ENCODE measurements at places on chromosomes 1 and 21.

- H3K4me1 ChIP-seq = no peaks in the 10 kb centered on the region
- no peaks in the 10 kb centered on the region for H3K36me3 ChIP-seq
- H3K4me3 ChIP-seq = no peak overlapping the region
- H3K27ac ChIP-seq = no peak overlapping the region
- peak; percentile 60 for DNase-seq
- H3K27me3 ChIP-seq = peaks cover 7% of the 10 kb centered on the region
Measured at GRCh38 chr1:38076038-38076437, 29.4 kb upstream of the POU3F1 start.

DNA sequence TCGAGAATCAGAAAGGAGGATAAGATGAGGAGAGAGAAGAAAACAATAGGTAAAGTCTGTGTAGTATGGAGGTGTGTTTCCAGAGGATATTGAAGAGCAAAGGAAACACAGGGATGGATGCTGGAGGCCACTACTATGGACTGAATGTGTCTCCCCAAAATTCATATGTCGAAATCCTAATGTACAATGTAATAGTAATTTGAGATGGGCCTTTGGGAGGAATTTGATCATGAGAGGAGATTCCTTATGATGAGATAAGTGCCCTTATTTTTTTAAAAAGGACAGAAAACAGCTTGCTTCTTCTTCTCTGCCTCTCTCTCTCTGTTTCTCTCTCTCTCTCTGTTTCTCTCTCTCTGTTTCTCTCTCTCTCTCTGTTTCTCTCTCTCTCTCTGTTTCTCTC is 602.2 kb upstream of the ADAMTS5 start:
- no peak overlapping the region for H3K4me3 ChIP-seq
- no peaks in the 10 kb centered on the region for H3K27me3 ChIP-seq
- no peak for DNase-seq

DNA sequence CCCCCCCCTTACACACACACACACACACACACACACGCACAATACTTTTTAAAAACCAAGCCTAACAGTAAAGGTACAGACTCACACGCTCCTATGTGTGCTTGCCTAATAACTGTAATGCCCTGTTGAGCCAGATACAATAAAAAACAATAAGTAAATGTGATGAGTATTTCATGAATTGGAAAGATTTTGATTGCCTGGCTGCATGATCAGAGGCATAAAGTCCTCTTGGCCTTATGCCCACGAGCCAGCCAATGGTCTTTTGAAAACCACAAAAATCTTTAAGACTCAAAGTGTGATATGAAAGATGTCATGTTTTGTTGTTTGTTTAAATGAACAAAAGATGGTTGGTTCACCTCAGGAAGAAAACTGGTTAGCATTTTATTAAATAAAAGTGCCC is 441.9 kb upstream of the ZRANB2 start:
- no peaks in the 10 kb centered on the region for H3K27me3 ChIP-seq
- no peak overlapping the region for H3K27ac ChIP-seq
- DNase-seq = no peak
- no peak overlapping the region for H3K4me3 ChIP-seq
- H3K4me1 ChIP-seq = no peaks in the 10 kb centered on the region
- H3K36me3 ChIP-seq = no peaks in the 10 kb centered on the region

- H3K4me1 ChIP-seq = no peaks in the 10 kb centered on the region
- H3K4me3 ChIP-seq = no peak overlapping the region
- DNase-seq = peak; percentile 60
Measured at GRCh38 chr1:50279622-50280330, 143.5 kb downstream of the DMRTA2 start.

GRCh38 chr1:179121159-179121938 is 39.5 kb downstream of the TOR3A start:
- H3K4me1 ChIP-seq = peaks cover 6% of the 10 kb centered on the region
- no peaks in the 10 kb centered on the region for H3K27me3 ChIP-seq
- no peak overlapping the region for H3K27ac ChIP-seq
- peaks cover 22% of the 10 kb centered on the region for H3K36me3 ChIP-seq
- peak; percentile 83 for DNase-seq
- no peak overlapping the region for H3K4me3 ChIP-seq

DNA sequence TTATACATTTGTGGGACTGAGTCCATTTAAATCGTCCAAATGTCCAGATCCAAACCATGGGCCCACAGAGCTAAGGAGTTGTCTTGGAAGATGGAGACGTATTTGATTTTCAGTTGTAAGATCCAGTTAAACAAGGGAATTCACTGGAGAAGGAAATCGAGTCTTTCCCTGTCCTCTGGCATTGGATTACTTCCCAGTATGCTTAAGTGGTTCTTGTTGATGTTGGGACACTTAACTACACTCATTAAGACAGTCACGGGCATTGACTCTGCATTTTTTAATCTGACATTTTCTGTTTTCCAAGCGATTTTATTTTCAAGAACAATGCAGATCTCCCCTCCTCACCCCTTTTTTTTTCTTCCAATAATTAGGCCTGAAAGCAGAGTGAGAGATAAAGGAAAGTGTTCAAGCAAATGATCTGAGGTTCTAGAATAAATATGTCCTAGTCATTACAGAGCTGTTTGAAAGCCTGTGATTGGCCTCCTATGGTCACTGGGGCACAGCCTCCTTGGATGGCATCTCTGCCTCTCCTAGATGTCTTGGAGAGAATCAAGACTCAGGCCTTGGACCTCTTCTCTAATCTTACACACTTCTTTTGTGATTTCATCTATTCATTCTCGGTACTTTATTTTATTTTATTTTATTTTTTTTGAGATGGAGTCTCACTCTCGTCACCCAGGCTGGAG is 48.9 kb downstream of the CD247 start:
- H3K27ac ChIP-seq = no peak overlapping the region
- H3K36me3 ChIP-seq = peaks cover 40% of the 10 kb centered on the region
- peaks cover 57% of the 10 kb centered on the region for H3K4me1 ChIP-seq
- DNase-seq = no peak

- H3K36me3 ChIP-seq = no peaks in the 10 kb centered on the region
- no peaks in the 10 kb centered on the region for H3K27me3 ChIP-seq
Measured at GRCh38 chr1:57217905-57218304, 206.0 kb downstream of the DAB1 start.

DNA sequence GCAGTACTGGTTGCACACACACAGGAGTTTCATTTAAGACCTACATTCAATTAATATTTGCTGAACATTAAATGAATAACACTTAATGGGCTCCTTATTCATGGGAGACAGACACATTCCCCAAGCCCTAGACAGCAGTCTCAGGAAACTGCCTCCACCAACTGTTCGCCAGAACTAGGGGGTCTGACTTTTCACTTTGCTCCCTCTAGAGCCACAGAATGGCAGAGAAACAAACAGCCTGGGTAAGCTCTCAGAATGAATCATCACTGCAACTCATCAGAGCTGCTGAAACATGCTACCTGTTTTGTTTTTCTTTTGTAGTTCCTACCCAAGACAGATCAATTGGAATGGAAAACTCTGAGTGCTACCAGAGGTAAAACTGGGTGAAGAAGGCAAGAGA is 31.7 kb downstream of the ELK4 start:
- no peaks in the 10 kb centered on the region for H3K27me3 ChIP-seq
- H3K27ac ChIP-seq = peak overlapping the region; percentile 78
- peaks cover 40% of the 10 kb centered on the region for H3K36me3 ChIP-seq
- peak; percentile 69 for DNase-seq
- H3K4me3 ChIP-seq = peak overlapping the region; percentile 3

GRCh38 chr21:37531431-37531932 is 164.9 kb downstream of the DYRK1A start:
- no peak overlapping the region for H3K27ac ChIP-seq
- H3K4me1 ChIP-seq = peaks cover 2% of the 10 kb centered on the region
- no peaks in the 10 kb centered on the region for H3K36me3 ChIP-seq
- no peak for DNase-seq
- peaks cover 29% of the 10 kb centered on the region for H3K27me3 ChIP-seq

- H3K4me1 ChIP-seq = peaks cover 21% of the 10 kb centered on the region
- no peaks in the 10 kb centered on the region for H3K36me3 ChIP-seq
- H3K4me3 ChIP-seq = peak overlapping the region; percentile 88
- H3K27me3 ChIP-seq = peaks cover 19% of the 10 kb centered on the region
- peak overlapping the region; percentile 68 for H3K27ac ChIP-seq
Measured at GRCh38 chr21:42495765-42496119, 282 bp downstream of the RSPH1 start.

DNA sequence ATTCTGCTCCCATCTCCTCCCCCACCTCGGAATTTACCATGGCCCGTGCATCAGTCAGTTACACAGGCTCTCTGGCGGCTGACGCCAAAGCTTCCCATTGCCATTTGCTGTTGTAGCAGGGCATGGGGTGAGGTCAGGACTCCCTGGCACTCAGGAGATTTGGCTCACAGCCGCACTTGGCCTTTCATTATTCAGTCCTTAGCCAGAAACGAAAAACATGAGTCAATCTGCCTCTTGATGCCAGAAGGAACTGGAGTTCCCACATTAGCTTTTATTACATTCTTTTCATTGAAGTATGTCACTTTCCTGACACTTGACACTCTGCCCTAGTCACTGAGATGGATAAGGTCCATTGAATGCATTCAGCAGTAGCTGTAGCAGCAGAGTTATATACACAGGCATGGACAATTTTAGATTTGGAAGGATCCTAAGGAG is 260.6 kb downstream of the CACNA1E start:
- H3K36me3 ChIP-seq = no peaks in the 10 kb centered on the region
- no peak for DNase-seq
- H3K27me3 ChIP-seq = peaks cover 5% of the 10 kb centered on the region
- no peak overlapping the region for H3K4me3 ChIP-seq

DNA sequence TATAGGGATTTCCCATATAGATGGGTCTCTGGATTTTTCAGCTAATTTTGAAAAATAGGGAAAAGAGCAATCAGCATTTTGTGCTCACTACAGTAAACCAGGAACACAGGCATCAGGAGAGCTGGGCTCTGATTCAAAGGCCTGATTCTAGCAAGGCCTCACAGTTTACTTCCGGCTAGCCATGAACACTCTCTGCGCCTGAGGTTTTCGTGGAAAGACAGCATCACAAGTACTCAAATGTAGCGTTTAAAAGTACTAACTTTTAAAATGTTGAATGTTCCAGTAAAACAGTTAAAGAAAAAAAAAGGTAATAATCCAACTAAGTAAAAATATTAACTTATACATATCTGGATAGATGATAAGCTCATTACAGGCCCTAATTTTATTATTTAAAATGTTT is 120.6 kb downstream of the SLC45A1 start:
- peaks cover 12% of the 10 kb centered on the region for H3K4me1 ChIP-seq
- H3K27me3 ChIP-seq = no peaks in the 10 kb centered on the region
- DNase-seq = no peak
- H3K4me3 ChIP-seq = no peak overlapping the region

GRCh38 chr21:46423546-46424038 is 35.1 kb upstream of the DIP2A start:
- peaks cover 2% of the 10 kb centered on the region for H3K4me1 ChIP-seq
- no peaks in the 10 kb centered on the region for H3K27me3 ChIP-seq
- DNase-seq = no peak
- H3K36me3 ChIP-seq = peaks cover 14% of the 10 kb centered on the region
- H3K4me3 ChIP-seq = no peak overlapping the region
- peak overlapping the region; percentile 78 for H3K27ac ChIP-seq

DNA sequence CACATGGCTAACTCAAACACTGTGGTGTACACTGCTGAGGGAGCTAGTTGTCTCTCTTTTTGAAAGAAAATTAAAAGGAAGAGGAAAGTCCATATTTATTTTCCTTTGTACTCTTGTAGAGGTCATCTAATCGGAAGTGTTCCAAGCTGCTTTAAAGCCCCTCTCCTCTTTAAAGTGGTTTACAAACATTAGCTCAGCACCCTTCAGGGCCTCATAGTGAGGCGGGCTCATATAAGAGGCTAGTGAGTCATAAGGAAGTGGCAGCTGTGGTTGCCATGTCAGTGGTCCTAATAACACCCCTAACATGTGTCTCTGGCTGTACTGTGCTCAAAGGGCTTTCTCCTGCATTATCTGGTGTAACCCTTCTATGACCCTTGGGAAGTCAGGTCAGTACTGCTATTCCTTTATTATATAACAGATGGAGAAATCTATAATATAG is 104.4 kb upstream of the SERBP1 start:
- no peak for DNase-seq
- no peak overlapping the region for H3K27ac ChIP-seq
- peaks cover 4% of the 10 kb centered on the region for H3K27me3 ChIP-seq
- peaks cover 2% of the 10 kb centered on the region for H3K4me1 ChIP-seq
- no peaks in the 10 kb centered on the region for H3K36me3 ChIP-seq

- peaks cover 25% of the 10 kb centered on the region for H3K4me1 ChIP-seq
- no peaks in the 10 kb centered on the region for H3K27me3 ChIP-seq
- DNase-seq = no peak
- no peak overlapping the region for H3K4me3 ChIP-seq
- peak overlapping the region; percentile 71 for H3K27ac ChIP-seq
- peaks cover 11% of the 10 kb centered on the region for H3K36me3 ChIP-seq
Measured at GRCh38 chr1:205247130-205247921, 19.6 kb downstream of the TMCC2 start.

- peaks cover 14% of the 10 kb centered on the region for H3K4me1 ChIP-seq
- no peak overlapping the region for H3K27ac ChIP-seq
- H3K36me3 ChIP-seq = no peaks in the 10 kb centered on the region
- H3K4me3 ChIP-seq = no peak overlapping the region
- H3K27me3 ChIP-seq = peaks cover 3% of the 10 kb centered on the region
Measured at GRCh38 chr1:183991756-183992155, 45.8 kb downstream of the COLGALT2 start.

DNA sequence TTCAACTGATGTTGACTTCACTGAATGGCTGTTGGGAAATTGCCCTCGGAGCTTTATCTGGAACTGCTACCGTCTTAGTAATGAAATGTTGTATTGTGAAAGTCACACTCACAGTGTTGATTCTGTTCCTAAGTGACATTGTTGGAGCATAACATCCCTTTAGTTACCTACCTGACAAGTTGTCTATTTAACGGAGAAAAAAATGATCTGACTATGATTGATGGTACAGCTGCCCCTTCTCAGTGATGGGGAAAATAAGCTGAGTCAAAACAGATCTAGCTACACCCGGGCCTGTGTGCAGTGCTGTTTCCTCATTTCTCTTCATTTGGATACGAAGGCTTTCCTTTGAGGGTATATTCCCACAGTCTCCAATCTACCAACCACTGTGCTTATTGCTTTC is 472.3 kb upstream of the BRINP3 start:
- H3K27me3 ChIP-seq = no peaks in the 10 kb centered on the region
- DNase-seq = no peak
- H3K4me1 ChIP-seq = no peaks in the 10 kb centered on the region
- no peak overlapping the region for H3K4me3 ChIP-seq
- H3K36me3 ChIP-seq = no peaks in the 10 kb centered on the region

- no peaks in the 10 kb centered on the region for H3K27me3 ChIP-seq
- peak overlapping the region; percentile 1 for H3K4me3 ChIP-seq
- H3K27ac ChIP-seq = peak overlapping the region; percentile 51
- H3K4me1 ChIP-seq = peaks cover 65% of the 10 kb centered on the region
- DNase-seq = peak; percentile 64
Measured at GRCh38 chr21:31335957-31336738, 7.9 kb downstream of the TIAM1 start.

- H3K4me1 ChIP-seq = no peaks in the 10 kb centered on the region
- no peaks in the 10 kb centered on the region for H3K27me3 ChIP-seq
- H3K27ac ChIP-seq = no peak overlapping the region
- no peaks in the 10 kb centered on the region for H3K36me3 ChIP-seq
Measured at GRCh38 chr1:240423246-240423924, 188.6 kb downstream of the GREM2 start.

GRCh38 chr1:39384305-39384704 is 107.1 kb upstream of the BMP8A start:
- H3K27me3 ChIP-seq = no peaks in the 10 kb centered on the region
- H3K4me1 ChIP-seq = no peaks in the 10 kb centered on the region

- H3K36me3 ChIP-seq = peaks cover 93% of the 10 kb centered on the region
- peak overlapping the region; percentile 43 for H3K4me3 ChIP-seq
- H3K27ac ChIP-seq = peak overlapping the region; percentile 56
- peaks cover 68% of the 10 kb centered on the region for H3K4me1 ChIP-seq
Measured at GRCh38 chr1:92837062-92837461, 5.2 kb downstream of the RPL5 start.

- peaks cover 34% of the 10 kb centered on the region for H3K4me1 ChIP-seq
- peak; percentile 95 for DNase-seq
- no peak within 1 kb of the TSS for H3K27ac ChIP-seq
- no peak within 1 kb of the TSS for H3K4me3 ChIP-seq
- H3K36me3 ChIP-seq = peaks cover 28% of the 10 kb centered on the region
Measured at GRCh38 chr1:156727926-156728598, at the start of gene METTL25B. TSS of gene METTL25B (plus strand) at chr1:156728469. CDS start at chr1:156729105, 636 bp downstream.
